ENCODE measurements at places on chromosomes 6 and 20. TPM values are rescaled to one million over a fixed set of nuclear protein-coding genes. Genes with fewer than 3 reads are reported as not detected.

Gene ZC2HC1B
- total RNA-seq: not detected

Gene TDRD6
- 0.11 TPM for total RNA-seq

DNA sequence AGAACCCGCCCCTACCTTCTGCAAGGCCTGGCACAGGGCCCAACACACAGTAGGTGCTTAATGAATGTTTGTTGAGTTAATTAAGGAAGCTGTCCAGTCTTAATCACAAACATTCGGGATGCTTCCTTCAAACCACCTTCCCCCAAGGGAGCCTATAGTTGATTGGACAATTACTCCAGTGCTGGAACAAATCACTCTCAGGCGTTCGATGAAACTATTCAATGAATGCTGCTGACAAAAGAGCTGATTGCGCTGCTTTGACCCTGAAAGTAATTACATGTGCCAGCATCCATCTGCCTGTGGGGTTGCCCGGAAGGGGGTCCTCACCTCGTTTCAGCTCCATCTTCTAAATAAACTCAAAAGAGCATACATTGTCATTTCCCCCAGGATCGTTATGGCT, 112.0 kb upstream of the SRSF6 start:
- no peak for DNase-seq

DNA sequence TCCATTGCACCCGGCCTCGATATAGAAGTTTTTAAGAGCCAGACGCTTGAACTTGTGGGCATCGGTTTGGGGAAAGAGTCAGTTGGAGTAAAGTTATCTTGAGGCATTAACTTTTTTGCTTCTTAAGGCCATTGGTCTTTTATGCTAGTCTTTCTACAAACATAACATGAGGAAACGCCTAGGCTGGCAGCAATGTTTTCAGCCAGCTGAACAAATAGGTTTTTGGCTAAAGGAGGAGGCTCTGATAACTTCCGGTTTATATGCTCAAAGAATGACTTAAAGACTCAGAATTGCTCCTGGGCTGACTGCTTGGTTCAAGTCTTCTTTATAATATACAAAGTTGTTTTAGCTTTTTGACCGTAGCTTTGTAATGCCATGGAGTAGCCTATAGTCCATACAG, 46.2 kb downstream of the HLA-C start:
- no peak for DNase-seq

- DNase-seq: no peak
Observed at GRCh38 chr6:54891536-54891935, 45.0 kb downstream of the FAM83B start.

DNA sequence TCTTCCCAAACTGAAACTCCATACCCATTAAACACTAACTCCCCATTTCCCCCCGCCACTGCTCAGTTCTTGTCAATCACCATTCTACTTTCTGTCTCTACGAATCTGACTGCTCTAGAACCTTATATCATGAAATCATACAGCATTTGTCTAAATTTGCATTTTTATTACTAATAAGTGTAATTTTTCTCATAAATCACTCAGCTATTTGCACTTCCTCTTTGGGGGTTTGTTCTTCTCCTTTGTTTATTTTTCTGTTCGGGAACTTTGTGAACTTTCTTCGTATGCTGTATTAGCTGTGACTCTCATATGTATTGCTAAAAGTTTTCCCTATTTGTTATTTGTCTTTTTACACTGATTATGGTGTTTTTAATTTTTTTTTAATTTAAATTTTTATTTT, 152.2 kb downstream of the SLC16A10 start:
- no peak for DNase-seq

- DNase-seq: no peak
Observed at GRCh38 chr20:61437280-61438206, 185.5 kb downstream of the CDH4 start.

DNA sequence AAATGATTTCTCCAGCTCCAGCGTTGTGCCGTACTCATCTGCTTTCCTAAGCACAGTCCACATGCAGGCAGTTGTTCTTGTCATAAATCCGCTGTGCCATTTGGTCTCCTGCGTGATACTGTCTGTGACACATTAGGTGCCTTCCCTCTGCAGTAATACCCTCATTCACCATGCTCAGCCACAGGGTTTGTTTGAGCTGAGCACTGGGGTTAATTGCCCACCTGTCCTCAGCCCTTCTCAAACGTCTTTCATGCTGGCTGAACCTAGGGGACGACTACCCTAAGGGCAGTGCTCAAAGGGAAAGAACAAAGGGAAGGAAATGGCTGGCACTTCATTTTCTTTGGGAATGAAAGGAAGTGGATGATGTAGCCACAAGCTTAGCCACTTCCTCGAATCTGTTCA, 64.2 kb upstream of the MYLIP start:
- DNase-seq: no peak

- DNase-seq: no peak
Observed at GRCh38 chr6:70557998-70558397, 8.7 kb upstream of the SDHAF4 start.

DNA sequence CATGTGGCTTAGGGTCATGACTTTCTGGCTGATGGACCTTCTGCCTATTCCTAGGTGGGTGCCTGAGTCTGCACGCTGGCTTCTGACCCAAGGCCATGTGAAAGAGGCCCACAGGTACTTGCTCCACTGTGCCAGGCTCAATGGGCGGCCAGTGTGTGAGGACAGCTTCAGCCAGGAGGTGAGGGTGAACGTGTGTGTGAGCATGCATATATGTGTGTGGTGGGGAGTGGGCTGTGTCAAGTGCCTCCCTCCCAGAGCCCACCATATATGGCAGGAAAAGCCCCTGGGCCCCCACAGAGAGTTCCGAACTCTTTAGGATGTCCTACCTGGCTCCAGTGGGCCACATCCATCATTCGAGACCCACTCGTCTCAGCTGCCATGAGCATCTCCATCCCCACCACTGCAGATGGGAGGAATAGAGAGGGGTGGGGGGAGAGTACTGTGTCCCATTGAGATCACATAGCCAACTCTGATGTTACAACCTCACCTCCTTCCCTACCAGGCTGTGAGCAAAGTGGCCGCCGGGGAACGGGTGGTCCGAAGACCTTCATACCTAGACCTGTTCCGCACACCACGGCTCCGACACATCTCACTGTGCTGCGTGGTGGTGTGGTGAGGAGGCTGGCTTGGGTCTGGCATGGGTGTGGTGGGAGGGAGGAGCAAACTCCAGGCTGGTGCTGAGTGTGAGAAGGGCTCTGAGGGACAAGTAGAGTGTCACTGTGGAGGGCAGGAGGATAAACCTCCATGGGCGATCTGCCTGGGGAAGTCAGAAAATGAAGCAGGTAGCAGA, 3.2 kb downstream of the SLC22A7 start:
- DNase-seq: no peak

GRCh38 chr20:16580620-16581019, 7.4 kb upstream of the KIF16B start:
- no peak for DNase-seq

- no peak for DNase-seq
Observed at GRCh38 chr6:75209184-75209723, 3.4 kb upstream of the COL12A1 start.

DNA sequence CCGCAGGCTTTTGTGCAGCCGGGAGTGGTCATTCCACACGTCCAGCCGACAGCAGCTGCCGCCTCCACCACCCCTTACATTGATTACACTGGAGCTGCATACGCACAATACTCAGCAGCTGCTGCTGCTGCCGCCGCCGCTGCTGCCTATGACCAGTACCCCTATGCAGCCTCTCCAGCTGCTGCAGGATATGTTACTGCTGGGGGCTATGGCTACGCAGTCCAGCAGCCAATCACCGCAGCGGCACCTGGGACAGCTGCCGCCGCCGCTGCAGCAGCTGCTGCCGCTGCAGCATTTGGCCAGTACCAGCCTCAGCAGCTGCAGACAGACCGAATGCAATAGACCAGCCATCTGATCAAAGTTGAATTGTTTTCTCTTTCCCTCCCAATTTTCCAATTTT, 10.6 kb downstream of the RBM24 start:
- DNase-seq: no peak

GRCh38 chr6:69487688-69488087, 309.1 kb downstream of the LMBRD1 start:
- peak; percentile 17 for DNase-seq
